A549 treated with GW870086 at 1 μM for 4 hours (cell line): ENCODE measurements at places on chromosomes 12 and 14. TPM values are rescaled to one million over a fixed set of nuclear protein-coding genes. Genes with fewer than 3 reads are reported as not detected.

KRT72 gene
- not detected in 5 replicates for total RNA-seq

MGP gene
- total RNA-seq: not detected in 5 replicates

NINJ2 gene
- 0.29 to 1.1 TPM (median 0.89 TPM) in 5 replicates for total RNA-seq

INSM2 gene
- total RNA-seq: 0.03 to 0.11 TPM (median 0.05 TPM) in 3 of 5 replicates, not detected in the others

TMEM30B gene
- 0.25 to 0.58 TPM (median 0.32 TPM) in 5 replicates for total RNA-seq

MMAB gene
- total RNA-seq: 27.9 to 34.8 TPM (median 30.8 TPM) in 5 replicates

SPX gene
- 3.4 to 4.4 TPM (median 3.7 TPM) in 5 replicates for total RNA-seq

KCNMB4 gene
- 0.11 to 0.51 TPM (median 0.25 TPM) in 5 replicates for total RNA-seq

SDR39U1 gene
- 42.3 to 50.6 TPM (median 48.6 TPM) in 5 replicates for total RNA-seq

DPPA3 gene
- total RNA-seq: not detected in 5 replicates

HCAR2 gene
- 0.06 TPM in 1 of 5 replicates, not detected in the others for total RNA-seq

NOS1 gene
- total RNA-seq: 0.40 to 0.64 TPM (median 0.58 TPM) in 5 replicates

RBP5 gene
- total RNA-seq: not detected in 5 replicates

SERPINA9 gene
- total RNA-seq: not detected in 5 replicates

ZNF385A gene
- 16.3 to 23.1 TPM (median 22.3 TPM) in 5 replicates for total RNA-seq

A2ML1 gene
- total RNA-seq: not detected in 5 replicates

RAB15 gene
- 20.2 to 23.6 TPM (median 22.2 TPM) in 5 replicates for total RNA-seq

EVL gene
- total RNA-seq: 22.6 to 28.7 TPM (median 27.0 TPM) in 5 replicates

CLEC2A gene
- total RNA-seq: not detected in 5 replicates

SCN8A gene
- 1.2 to 1.7 TPM (median 1.5 TPM) in 5 replicates for total RNA-seq

ESRRB gene
- 0.13 to 0.26 TPM (median 0.25 TPM) in 5 replicates for total RNA-seq

TAS2R8 gene
- not detected in 5 replicates for total RNA-seq

OAS3 gene
- 20.3 to 28.0 TPM (median 24.7 TPM) in 5 replicates for total RNA-seq

COX8C gene
- total RNA-seq: not detected in 5 replicates

TC2N gene
- 0.30 to 0.70 TPM (median 0.55 TPM) in 5 replicates for total RNA-seq

ARHGEF25 gene
- 4.2 to 6.2 TPM (median 5.7 TPM) in 5 replicates for total RNA-seq

WIF1 gene
- not detected in 5 replicates for total RNA-seq

TRPV4 gene
- 0.09 to 0.15 TPM (median 0.11 TPM) in 4 of 5 replicates, not detected in the other for total RNA-seq

CRIP1 gene
- 1,759 to 2,006 TPM (median 1,923 TPM) in 5 replicates for total RNA-seq

RASAL1 gene
- total RNA-seq: 0.24 to 0.85 TPM (median 0.30 TPM) in 5 replicates

LRFN5 gene
- total RNA-seq: not detected in 5 replicates

PMCH gene
- not detected in 5 replicates for total RNA-seq

IKBIP gene
- total RNA-seq: 61.5 to 77.0 TPM (median 70.5 TPM) in 5 replicates

SLC38A4 gene
- 0.06 to 0.07 TPM (median 0.06 TPM) in 3 of 5 replicates, not detected in the others for total RNA-seq

FOS gene
- total RNA-seq: 7.7 to 11.6 TPM (median 9.4 TPM) in 5 replicates

MARCHF9 gene
- total RNA-seq: 5.5 to 7.7 TPM (median 6.9 TPM) in 5 replicates

RNF212B gene
- not detected in 5 replicates for total RNA-seq

SSPN gene
- total RNA-seq: 0.25 to 1.1 TPM (median 0.77 TPM) in 5 replicates

FOXN3 gene
- total RNA-seq: 3.5 to 6.2 TPM (median 5.1 TPM) in 5 replicates

PPP1R1A gene
- total RNA-seq: 0.21 to 0.24 TPM in 2 of 5 replicates, not detected in the others

NXPH4 gene
- total RNA-seq: 4.1 to 5.8 TPM (median 5.1 TPM) in 5 replicates

PTPRO gene
- total RNA-seq: 0.03 to 0.14 TPM in 2 of 5 replicates, not detected in the others

ABCC9 gene
- total RNA-seq: 0.01 TPM in 1 of 5 replicates, not detected in the others

ITGA5 gene
- 195 to 281 TPM (median 253 TPM) in 5 replicates for total RNA-seq

FAM181A gene
- total RNA-seq: not detected in 5 replicates

SEL1L gene
- total RNA-seq: 13.9 to 27.6 TPM (median 24.5 TPM) in 5 replicates

TTC6 gene
- total RNA-seq: 0.18 to 0.75 TPM (median 0.50 TPM) in 4 of 5 replicates, not detected in the other

IFNG gene
- total RNA-seq: not detected in 5 replicates

RTL1 gene
- total RNA-seq: 0.19 to 0.30 TPM (median 0.24 TPM) in 5 replicates
